ENCODE measurements at places on chromosomes 13 and 19.

GRCh38 chr19:2274931-2275535 is 6.9 kb downstream of the PEAK3 start:
- DNase-seq = no peak

DNA sequence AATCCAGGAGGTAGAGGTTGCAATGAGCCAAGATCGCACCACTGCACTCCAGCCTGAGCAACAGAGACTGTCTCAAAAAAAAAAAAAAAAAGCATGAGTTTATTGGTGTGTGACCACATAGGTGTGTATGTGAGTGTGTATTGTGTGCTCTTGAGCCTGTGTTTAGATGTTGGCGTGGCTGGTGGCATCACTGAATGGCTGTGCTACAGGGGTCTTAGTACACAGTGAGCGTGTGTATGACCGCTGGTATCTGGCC is 2.5 kb downstream of the SLC1A5 start:
- no peak for DNase-seq

DNA sequence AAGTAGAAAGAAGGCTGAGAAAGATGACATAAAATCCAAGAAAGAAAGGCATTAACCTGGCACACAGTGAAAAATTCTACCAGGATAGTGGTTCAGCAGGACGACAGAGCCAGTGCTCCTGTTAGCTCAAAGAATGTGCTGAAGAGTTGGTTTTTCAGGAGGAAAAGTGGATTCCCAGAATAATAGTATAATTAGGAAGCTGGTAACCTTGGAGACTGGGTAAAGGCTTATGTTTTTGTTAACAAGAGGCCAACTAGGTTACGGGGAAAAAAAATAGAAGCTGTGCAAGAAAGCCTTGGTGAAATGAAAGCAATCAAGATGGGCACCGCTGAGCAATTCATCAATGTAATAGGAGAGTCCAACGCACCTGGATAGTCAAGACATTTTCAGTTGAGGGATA is 54.7 kb downstream of the SLC15A1 start:
- no peak for DNase-seq

DNA sequence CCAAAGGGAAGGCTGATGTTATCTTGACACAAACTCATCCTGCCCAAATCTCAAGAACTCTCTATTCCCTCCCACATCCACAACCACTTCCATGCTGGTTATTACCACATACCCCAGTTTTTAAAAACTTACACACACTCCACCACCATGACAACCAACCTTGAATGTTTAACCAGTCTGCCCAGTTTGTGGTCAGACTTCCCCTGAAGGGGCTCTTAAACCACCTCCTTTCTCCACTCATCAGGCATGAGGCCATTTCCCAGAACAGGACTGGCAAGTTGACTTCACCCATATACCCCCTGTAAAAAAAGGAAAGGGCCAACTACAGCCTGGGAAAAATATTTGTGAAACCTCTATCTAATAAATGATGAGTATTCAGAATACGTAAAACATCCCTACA is 12.4 kb upstream of the ZSCAN4 start:
- DNase-seq = no peak

- DNase-seq = no peak
Observed at GRCh38 chr13:32426191-32426989, 1.5 kb downstream of the N4BP2L1 start.

- no peak for DNase-seq
Observed at GRCh38 chr19:7356899-7357627, 8.3 kb downstream of the ARHGEF18 start.

DNA sequence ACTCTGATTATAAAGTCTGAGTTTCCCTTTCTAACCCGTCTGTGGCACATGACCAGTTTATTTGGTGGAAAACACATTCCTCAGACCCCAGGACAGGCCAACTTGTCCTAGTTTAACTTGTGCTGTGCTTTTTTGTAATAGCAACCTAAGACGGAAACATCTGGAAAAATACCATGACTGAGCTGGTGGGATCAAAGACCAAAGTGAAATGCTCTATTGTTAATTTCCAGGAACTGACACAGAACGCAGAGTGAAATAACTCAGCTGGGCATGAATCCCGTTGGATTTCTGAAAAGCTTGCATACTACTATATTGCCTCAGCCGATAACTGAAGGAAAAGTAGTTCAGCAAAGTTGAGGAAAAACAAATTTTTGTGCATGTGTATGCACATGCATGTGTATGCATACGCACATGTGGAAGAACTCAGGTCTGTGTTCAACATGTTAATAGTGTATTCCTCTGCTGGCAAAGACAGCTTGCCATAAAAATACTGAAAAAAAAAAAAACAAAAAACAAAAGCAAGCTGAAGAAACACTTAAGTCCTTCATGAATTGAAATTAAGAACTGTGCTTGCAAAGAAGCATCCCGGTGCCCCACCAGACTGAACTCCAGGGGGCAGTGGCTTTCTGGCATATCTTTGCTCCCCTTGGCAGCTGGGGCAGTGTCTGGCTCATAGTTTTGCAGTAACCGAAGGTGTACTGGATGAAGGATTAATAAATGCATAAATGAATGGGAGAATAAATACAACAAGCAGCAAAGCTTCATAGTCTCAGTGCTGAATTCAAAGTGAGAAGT is 187.8 kb downstream of the LHFPL6 start:
- DNase-seq = no peak

- DNase-seq = no peak
Observed at GRCh38 chr19:41887711-41888382, 4.9 kb downstream of the ARHGEF1 start.

DNA sequence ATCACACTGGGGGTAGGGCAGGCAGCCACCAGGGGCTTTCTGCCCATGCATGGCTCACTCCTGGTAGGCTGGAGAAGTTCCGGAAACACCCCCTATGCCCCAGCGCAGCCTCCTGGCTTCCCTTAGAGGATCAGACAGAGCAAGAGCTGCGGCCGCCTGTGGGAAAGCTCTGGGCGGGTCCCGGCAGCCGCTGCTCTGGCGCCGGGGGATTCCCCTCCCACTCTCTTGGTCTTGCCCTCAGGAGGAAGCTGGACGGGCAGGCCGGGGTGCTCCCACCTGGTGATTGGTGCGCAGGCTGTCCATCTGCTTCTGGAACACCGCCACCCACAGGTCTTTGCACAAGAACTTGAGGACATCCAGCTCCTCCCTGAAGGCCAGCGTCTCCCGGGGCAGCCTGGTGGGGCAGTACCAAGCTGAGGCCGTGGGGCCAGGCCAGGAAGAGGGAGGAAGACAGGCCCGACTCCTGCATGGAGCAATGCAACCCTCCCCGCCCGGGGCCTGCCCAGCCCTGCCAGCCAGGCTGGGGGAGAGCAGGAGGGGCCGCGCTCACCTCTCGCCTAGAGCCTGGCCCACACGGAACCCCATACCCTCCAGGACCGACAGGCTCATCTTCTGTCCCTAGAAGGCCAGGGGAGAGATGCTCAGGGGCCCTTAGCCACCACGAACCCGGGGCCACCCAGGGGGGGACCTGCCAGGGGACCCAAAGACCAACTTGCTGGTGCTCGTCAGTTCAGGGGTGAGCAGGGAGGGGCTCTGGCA is 4.0 kb upstream of the NKPD1 start:
- no peak for DNase-seq

DNA sequence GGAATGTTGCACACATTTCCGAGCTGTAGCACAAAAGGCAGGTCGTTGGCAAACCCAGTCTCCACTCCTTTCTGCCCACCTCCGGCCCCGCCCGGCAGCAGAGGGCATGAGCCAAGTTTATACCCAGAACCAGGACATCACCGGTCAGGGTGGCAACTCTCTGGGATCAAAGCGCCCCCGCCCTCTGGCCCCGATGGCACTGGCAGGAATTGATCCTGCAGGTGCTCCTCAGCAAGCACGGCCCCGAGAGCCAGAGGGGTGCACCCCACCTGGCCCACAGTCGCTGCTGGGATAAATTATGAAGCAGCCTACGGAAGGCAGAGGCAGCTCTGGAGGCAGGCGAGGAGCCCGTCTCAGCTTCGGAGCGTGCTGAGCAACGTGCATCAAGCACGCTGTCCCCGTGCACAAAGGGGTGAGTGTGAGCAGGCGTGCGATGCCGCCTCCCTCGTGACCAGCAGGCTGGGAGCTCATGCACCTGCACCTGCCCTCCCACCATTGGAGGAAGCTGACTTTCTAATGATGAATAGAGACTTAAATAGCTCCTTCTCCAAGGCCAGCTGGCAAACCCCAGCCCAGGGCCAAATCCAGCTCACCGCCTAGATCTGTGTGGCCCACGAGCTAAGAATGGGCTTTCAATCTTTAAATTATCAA is 25.7 kb downstream of the SHC2 start:
- no peak for DNase-seq

- no peak for DNase-seq
Observed at GRCh38 chr13:98571955-98572662, 4.8 kb downstream of the STK24 start.

DNA sequence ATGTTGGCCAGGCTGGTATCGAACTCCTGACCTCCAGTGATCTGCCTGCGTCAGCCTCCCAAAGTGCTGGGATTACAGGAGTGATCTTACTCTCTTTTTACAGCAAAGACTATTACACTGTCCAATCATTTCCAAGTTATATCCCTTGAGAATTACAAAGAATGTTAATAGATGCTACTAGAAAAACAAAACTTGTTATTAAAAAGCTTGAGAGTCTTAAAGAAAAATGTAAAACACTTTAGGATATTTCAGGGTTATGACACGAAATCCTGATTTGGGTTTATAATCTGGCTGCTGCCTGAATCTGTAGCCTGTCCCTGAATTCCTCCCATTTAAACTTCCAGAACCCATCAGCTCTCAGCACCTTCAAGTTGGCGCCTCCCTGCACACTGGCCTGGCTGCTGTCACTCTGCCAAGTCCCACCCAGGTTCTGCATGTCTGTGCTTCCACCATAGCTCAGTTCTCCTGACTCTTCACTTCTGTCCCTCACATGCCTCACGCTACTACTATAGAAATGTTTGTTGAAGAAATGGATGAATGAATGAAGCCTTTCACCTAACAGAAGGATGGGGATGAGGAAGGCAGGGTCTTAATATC is 55.8 kb upstream of the RFXAP start:
- DNase-seq = no peak

DNA sequence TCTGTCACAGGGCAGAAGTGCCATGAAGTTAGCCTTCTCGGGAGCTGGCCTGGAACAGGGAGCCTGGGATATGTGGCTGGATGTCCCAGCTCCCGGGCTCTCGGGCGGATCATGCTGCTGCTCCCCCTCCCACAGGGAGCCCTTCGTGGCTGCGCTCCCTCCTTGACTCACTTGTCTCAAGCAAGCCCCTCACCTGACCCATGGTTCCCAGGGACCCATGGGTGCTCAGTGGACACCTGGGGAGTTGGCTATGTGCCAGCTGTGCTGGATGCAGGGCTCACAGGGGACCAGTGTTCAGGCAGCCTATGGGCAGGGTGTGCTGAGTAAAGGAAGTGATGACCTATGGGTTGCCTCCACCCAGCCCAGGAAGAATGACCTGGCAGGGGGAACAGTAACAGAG is 213.1 kb upstream of the SGCG start:
- no peak for DNase-seq

DNA sequence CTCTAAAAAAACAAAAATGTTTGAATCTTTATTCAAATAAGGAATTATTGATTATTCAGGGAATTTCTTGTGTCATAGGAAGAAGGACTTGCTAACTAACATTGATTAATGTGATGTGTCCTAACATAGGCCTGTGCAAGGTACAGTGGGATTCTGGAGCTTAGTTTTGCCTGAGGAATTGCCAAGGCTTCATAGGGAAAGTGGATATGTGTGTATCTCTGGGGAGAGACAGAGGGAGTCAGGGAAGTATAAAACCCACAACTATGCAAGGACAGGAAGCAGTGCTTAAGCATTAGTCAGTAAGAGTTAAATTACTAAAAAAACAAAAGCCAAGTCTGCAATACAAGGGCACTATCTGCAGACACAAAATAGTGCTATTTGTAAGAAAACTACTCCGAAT is 59.6 kb downstream of the WDFY2 start:
- DNase-seq = peak; percentile 79

DNA sequence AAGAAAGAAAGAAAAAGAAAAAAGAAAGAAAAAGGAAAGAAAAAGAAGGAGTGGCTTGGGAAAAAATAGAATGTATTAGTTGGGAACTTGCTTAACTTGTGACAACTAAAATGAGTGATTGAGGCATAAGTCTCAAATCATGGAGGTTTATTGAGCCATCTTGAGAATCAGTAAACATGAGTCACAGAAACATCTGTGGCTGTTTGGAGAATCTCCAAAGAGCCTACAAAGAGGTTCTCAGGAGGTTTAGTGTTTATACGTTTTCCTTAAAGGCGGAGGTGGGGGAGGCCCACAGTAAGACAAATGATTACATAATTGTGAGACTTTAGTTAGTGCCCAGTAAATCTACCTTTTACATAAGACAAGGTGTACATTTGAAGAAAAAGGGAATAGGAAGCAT is 38.6 kb downstream of the WDR87 start:
- peak; percentile 53 for DNase-seq

GRCh38 chr19:3606174-3606689 is 443 bp downstream of the TBXA2R start:
- DNase-seq = no peak

- DNase-seq = no peak
Observed at GRCh38 chr13:27194895-27195764, 23.5 kb upstream of the USP12 start.

GRCh38 chr13:52832313-52832712 is 16.1 kb downstream of the PCDH8 start:
- no peak for DNase-seq

- no peak for DNase-seq
Observed at GRCh38 chr19:50721441-50722137, 1.6 kb upstream of the CLEC11A start.

DNA sequence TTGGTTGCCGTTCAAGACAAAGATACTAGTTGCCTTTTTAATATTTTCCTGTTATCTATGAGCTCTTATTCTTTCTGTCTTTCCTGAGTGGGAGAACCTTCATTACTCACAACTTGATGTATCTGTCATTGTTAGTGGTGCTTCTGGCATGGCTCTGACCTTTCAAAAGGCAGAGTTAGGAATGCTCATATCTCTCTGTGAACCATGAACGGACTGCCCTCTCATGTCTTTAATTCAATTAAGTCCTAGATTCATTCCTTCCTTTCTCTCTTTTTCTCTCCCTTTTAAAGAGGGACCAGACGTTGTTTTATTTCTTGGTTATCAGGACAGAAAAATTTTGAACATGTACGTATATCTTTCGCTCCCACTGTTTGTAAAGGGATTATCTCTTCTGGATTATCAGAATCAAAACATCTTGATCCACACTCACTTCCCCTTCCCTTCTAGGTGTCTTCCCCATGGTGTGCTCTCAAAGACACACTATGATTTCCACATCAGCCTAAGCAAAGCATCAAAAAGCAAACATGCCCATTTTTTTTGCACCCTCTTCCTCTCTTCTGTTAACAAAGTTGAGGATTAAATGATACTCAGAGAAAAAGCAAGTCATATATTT is 90.3 kb downstream of the LRCH1 start:
- DNase-seq = no peak

- DNase-seq = no peak
Observed at GRCh38 chr13:98729658-98730057, 22.8 kb downstream of the SLC15A1 start.

- DNase-seq = no peak
Observed at GRCh38 chr13:50417597-50417996, 402.4 kb downstream of the KCNRG start.

GRCh38 chr13:67299072-67299635 is 69.0 kb upstream of the PCDH9 start:
- peak; percentile 38 for DNase-seq
